Stimulated activated CD8-positive, alpha-beta memory T cell treated with anti-CD3 and anti-CD28 coated beads, Interleukin-4, amount 100 ng/mL, for 4 hours (primary cell): ENCODE measurements at places on chromosomes 13 and 19.

- peak; percentile 20 for DNase-seq
These were observed 100.6 kb upstream of the PABPC3 start for GRCh38 chr13:24995225-24995804.

DNA sequence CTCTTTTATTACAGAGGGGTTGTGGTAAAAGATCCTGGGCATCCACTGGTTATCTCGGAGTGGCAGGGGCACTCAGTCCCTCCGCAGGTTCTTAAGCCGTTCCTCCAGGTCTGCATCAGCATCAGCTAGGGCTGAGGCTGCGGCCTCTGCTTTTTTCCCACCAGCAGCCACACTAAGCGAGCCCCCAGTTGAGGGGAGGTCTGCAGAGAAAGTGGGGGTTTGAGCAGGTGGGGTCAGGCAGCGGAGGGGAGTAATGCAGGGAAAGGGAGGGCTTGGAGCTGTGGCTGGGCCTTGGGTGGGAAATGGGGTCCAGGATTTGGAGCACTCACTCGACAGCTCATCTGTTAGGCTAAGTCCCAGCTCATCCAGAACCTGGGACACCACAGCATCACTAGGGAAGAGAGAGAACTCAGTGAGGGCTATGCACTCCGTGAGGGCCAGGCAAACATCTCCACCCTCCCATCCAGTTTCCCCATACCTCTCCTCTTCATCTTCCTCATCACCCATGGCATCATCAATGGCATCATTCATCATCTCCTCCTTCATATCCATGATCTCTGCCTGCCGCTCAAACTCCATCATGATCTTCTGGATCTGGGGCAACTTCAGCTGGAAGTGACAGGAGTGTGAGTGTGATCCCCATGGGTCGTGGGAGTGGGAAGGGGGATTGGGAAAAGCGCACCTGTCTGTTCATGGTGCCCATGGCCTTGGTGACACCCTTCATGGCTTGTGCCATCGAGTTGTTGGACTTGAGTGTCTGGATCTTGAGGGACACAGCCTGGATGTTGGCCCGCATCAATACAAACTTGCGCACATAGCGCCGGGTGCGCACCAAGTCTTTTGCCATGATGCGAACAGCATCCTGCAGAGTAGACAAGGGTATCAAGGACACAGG, 3.1 kb downstream of the CHMP2A start:
- DNase-seq: no peak

DNA sequence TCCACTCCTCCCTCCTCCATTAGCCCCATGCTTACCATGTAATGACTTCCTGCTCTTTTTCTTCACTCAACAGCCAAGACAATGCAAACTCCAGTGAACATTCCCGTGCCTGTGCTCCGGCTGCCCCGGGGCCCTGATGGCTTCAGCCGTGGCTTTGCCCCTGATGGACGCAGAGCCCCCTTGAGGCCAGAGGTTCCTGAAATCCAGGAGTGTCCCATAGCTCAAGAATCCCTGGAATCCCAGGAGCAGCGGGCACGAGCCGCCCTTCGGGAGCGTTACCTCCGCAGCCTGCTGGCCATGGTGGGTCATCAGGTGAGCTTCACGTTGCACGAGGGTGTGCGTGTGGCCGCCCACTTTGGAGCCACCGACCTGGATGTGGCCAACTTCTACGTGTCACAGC, 2.9 kb upstream of the PPP1R37 start:
- no peak for DNase-seq

DNA sequence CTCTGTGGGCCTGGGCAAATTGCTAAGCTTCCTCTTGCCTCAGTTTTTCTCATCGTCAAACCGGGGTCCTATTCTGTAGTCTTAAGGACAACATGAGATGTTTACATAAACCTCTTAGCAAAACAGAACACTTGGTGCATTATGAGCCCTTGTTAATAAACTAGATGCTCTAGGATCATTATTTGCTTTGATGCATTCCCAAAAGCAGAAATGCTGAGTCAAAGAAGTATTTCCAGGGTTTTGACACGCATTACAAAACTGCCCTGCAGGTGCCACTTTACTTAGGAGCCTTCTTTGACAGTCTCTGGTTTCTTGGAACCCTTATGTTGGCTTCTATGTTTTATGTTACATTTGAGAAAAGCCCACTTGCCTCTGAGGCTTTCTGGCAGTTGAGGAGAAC, 12.1 kb downstream of the AKAP11 start:
- DNase-seq: no peak

- no peak for DNase-seq
These were observed 10.3 kb downstream of the GJB6 start for GRCh38 chr13:20221772-20222171.

GRCh38 chr19:1113030-1113985, 9.5 kb downstream of the GPX4 start:
- peak; percentile 79 for DNase-seq

DNA sequence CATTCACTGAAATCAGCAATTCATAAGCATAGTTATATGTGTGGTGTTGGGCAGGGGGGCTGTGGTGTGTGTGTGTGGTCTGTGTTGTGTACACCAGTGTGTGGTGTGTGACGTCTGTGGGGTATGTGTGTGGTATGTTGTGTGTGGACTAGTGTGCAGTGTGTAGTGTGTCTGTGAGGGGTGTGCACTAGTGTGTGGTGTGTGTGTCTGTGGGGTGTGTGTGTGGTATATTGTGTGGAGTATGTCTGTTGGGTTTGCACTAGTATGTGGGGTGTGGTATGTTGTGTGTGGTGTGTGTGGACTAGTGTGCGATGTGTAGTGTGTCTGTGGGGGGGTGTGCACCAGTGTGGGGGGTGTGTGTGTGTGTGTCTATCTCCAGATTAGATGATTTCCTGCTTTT, 7.2 kb upstream of the CDC16 start:
- no peak for DNase-seq

- DNase-seq: no peak
These were observed 29.0 kb upstream of the RANBP3 start for GRCh38 chr19:6006896-6007295.

DNA sequence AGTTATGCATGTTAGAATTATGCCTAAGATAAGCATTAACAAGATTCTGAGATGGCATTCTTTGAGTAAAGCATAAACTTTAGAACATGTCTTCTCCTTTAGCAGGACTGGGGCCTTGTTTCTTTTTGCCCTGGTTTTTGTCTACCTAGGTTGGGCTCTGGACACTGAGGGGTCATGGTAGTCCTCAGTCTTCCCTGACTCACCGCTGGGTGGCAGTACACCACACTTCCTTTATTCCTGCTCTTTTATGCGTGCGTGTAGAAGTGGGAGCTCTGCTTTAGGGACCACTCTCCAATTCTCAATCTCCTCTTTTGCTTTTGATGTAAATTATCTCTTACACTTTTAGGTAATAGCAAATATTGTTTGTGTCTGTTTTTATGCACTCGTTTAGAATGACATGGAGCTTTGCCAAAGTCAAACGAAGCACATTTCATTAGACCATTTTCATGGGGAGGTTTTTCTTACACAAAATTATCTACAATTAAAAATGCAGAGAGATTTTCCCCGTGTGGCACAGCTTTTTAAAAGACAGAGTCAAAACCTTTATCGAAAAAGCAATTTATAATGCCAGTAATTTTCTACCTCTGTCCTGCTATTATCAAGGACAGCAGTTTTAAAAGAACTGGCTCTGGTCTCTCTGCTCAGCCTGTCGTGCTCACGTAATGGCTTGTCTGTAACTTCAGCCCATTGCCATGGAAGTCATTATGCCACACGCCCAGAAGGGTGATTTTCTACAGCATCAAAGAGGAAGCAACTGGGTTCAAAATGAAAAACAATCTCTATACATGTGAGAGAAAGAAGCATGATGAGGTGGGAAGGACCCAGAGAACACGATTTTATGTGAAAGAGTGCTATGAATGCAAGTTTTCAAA, 413.9 kb downstream of the COG6 start:
- DNase-seq: peak; percentile 42

- no peak for DNase-seq
These were observed 1.2 kb downstream of the F7 start for GRCh38 chr13:113106711-113107351.

DNA sequence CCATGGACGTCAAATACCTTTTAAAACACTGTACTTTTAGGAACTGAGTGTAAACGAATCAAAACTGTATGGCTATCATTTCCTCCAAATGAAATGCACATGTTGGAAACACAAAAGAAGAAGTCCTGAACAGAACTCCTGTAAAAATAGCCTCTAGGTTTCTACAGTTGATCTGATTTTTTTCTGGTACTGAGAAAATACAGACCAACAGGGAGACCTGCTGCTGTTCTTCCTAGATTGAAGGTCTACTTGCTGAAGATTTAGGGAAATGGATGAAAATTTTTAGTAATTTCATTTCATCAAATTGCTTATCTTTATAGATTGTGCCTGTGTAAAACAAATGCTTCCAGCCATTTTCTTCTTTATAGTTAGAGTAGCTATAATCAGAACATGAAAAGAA, 520.4 kb downstream of the SLITRK6 start:
- DNase-seq: no peak

- DNase-seq: no peak
These were observed 3.0 kb upstream of the ZNF444 start for GRCh38 chr19:56138069-56138468.

GRCh38 chr13:37914781-37915391, 45.3 kb upstream of the TRPC4 start:
- DNase-seq: no peak

DNA sequence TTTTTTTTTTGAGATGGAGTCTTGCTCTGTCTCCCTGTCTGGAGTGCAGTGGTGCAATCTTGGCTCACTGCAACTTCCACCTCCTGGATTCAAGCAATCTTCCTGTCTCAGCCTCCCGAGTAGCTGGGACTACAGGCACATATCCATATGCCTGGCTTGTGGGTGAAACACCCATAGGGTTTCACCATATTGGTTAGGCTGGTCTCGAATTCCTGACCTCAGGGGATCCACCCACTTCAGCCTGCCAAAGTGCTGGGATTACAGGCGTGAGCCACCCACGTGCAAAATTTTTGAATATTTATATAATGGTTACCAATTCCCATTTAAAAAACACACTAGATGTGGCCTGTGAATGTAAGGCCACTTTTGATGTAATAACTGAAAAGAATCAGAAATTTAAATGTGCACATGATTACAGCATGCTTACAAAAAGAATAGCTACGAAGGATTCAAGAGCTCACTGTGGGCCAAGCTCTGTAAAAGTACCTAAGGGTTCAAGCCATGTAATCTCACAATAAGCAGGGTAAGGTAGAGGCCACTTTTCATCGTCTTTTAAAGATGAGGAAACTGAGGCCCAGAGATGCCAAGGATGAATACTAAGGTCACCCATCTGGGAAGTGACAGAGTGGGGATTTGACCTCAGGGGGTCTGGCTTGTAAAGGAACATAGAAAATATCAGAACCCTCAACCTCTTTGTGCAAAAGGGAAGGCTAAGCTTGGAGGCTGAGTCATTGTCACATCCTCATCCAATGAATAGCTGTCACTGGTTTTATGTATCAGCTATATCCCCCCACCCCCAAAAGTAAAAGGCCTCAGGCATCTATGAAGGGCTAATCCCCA, 17.8 kb downstream of the TNFSF14 start:
- DNase-seq: no peak

DNA sequence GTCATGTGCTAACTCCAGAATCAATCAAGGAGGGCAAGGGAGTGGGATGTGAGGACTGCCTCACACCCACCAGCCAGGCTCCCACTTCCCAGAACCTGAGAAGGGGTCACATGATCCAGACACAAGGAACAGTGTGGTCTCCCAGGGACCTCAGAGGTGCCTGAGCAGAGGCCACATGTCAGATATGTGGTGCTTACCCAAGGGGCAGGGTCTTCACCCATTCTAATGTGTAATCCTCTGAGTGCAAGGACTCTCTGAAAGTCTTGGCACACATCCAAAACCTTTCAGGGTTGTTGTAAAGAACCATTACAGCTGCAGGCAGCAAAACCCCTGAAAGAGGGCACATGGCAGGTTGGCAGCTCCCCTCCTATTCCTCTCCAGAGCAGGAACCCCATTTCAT, 656.6 kb downstream of the UQCRFS1 start:
- no peak for DNase-seq

DNA sequence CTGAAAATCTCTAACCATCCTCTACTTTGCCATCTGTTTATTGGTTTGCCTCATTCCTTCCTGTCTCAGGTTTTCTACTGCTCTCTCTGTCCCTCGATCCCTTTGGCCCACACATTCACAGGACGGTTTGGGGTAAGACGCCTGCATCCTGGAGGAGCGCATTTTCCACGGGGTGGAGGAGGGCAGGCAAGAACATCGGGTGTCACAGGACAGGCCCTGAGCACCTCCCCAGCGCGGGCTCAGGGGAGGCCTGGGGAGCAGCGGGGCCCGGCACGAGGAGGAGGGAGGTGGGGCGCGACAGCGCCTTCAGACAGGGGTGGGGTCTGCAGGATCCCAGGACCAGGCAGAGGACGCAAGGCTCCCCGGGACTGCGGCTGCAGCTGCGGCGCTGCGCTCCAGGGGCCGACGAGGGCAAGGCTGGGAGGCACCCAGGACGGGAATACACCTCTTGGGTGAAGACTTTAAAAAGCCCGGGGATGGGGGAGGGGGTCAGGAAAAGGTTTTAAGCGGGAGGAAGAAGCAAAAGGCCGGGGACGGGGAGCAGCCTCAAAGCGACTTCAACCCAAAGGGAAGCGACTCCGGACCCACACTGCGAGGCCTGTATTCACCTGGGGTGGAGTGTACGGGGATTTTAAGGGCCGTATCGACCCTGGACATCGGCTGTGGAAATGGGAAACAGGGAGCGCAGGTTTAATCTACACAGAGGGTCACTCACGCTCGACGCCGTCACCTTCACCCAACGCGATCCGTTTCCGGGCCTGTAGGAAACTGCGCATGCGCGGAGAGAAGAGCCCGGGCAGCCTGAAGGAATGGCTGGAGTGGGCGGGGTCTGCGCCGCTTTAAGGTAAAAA, at the start of gene ZNF415:
TSS of gene ZNF415 (minus strand) at position 770 of the 851 bp plus-strand sequence. CDS start 10,234 bp downstream, outside the sequence.
- DNase-seq: no peak

DNA sequence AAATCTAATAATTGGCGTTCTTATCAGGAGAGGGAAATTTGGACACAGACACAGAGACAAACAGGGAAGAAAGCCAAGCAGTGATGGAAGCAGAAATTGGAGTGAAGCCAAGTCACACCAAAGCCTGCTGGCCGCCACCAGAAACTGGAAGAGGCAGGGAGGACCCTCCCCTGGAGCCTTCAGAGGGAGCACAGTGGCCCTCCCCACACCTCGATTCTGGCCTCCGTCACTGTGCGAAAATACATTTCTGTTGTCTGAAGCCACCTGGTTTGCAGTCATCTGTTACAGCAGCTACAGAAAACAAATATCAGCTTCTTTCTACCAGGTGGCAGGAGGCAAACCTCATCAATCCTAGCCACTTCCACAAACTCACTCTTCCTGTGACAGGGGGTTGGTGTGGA, 8.3 kb upstream of the TLE6 start:
- no peak for DNase-seq
